ENCODE measurements at places on chromosomes 1 and 21.

DNA sequence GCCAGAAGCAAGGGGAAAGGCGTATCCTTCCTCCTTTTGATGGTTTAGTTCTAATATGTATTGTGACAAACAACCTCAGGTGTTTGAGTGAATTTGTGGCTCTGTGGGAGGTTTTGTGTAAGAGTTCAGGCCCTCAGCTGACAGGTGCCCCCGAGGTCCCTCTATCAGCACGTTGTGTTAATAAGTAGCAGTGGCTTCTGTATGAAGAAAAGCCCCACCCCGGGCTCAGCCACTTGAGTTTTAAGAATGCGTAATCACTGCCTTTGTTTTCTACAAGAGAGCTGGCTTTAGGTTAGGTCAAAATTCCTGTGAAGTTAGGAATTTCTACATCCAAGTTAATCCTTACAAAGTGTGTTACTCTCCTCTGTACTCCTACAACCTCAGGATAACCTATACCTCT is 92.4 kb upstream of the PGBD5 start:
- no peak for DNase-seq

DNA sequence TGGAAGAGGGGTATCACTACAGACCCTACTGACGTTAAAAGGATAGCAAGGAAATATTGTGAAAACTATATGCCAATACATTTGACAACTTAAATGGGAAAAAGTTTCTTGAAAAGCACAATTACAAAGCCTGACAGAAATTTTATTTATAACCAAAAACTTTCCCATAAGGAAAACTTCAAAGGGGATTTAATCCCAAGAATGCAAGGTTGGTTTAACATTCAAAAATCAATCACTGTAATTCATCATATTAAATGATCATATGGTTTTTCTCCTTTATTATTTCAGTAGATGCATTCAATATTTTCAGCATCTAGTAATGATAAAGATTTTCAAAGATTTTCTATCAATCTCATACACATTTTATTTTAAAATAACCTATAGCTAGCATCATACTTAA is 13.3 kb downstream of the LRRC8C start:
- no peak for DNase-seq

GRCh38 chr1:18734461-18735223 is 104.0 kb downstream of the PAX7 start:
- peak; percentile 36 for DNase-seq

- no peak for DNase-seq
These were observed 770.1 kb upstream of the CXADR start for GRCh38 chr21:16742741-16743140.

- peak; percentile 8 for DNase-seq
These were observed 71.6 kb upstream of the IFFO2 start for GRCh38 chr1:19028110-19028509.

DNA sequence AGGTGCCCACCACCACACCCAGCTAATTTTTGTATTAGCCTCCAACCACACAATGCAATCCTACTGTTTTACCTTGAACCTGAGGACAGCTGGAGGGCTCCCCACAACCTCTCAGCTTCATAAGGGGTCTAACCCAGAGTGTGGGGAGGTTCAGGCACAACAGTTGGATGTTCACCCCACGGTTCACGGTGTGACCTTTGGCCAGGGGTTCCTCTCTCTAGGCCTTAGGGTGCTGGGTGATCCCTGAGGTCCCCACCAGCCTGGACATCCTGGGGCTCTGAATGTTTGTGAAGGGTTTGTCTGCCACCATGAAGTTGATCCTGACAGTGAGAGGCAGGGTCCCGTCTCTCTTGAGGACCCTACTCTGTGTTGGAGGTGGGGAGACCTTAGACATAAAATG is 3.9 kb downstream of the ACOT11 start:
- DNase-seq, result no peak

DNA sequence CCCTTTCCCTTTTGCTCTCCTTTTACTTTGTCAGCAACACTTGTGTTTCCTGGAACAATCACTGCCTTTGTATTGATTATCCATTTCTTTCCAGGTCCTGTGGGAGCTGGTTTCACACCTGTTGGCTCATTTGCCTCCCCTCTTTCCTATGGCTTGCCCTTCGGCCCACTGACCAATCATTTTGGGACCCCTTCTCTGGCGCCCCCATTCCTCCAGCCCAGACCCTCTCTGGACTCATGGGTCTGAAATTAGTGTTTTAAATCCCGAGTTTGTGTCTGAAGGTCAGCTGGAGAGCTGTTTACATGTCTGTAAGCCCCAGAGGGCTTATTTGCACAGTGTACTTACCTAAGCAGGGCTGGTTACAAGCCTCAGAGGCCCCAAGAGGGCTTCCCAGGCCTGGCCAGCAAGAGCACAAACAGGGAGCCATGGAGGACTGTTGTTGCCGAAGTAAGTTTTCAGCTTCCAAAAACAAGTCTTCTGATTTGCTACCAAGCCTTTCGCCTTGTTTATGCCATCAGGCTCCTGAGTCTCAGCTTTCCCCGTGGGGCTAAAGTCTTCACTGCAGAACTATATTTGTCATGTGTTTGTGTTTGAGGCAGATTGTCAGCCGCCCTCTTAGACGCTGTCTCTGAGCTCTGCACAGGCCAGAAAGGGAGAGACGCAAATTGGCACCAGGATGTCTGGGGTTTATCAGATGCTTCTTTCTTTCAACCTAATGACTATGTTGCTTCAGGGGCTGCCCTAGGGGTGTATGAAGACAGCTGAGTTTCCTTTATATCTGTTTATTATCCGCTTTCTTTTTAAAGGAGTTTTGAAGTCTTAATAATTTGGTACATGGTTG is 93.0 kb downstream of the ATP1A1 start:
- DNase-seq, result no peak

DNA sequence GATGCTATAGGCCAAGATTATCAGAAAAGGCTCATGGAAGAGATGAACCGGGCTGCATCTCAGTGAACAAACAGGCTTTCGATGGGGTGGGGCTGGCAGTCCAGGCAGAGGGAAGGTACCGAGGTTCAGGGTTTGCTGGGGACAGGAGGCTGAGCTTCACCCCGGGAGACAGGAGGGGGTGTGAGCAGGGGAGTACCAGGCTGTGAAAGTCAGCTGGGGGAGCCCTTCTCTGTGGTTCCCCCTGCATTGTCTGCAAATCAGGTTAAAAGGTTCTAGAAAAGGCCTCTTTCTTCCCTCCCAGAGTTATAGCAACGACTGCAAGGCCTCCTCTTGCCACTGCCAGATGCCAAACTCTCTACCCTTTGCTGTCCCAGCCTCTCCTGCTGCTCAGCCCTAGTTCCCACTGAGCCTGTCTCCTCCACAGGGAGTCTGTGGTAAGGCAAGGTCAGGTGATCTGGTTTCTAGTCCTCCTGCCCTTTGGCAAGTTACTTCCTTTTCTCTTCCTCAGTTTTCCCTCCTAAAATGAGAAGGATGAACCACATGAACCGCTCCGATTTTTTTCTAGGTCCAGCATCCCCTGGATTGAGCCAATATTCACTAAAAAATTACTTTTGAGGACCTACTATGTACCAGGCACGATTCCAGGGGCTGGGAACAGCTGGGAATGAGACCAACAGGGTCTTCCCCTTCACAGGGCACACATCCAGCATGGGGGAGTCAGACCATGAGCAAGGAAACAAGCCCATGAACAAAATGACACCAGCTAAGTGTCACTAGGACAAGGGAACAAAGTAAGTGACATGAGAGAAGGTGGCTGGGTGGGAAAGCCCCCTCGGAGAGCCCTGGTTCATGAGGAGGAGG is 7.2 kb downstream of the LAD1 start:
- DNase-seq, result no peak

DNA sequence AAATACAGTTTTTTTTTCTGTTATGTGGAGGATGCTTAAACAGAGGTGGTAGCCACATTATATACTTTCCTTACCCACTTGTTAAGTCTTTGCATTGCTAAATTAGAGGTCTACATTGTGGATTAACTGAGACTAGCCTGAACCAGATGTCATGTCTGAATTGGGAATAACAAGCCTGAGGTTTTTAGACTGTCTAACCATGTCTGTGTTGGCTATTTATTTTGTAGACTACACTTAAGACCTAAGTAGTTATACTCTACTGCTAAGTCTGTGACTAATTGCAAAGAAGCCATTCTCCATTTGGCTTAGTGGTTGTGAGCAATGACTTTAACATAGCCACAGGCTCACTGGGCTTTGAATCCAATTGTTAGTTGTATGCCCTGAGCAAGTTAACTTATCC is 45.4 kb downstream of the CDC14A start:
- DNase-seq, result no peak

DNA sequence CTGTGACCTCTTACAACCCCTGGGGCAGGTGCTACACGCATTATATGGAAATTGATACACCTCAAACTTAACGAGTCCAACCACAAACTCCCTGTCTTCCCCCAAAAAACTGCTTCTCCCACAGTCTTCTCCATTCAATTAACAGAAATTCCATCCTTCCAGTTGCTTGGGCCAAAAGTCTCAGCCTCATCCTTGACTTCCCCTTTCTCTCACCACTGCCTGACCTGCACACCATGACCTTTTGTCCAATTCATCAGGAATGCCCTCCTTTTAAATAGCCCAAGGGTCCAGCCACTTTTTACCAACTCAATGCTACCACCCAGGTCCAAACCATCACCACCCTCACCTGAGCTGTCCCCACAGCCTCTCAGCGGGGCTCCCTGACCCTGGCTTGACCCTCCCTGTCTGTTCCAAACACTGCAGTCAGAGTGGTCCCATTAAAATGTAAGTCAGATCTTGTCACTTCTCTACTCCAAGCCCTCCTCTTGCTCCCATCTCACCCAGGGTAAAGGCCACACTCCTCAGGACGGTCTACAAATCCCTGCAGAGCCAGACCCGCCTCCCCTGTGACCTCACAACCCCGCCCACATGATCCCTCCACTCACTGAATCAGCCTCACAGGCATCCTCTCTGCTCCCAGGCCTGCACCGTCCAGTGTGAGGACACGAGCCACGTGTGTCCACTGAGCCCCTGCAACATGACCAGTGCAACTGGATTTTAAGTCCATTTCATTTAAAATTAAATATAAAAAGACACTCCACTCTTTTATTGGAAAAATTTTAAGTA is 18.5 kb downstream of the KCNN3 start:
- no peak for DNase-seq

GRCh38 chr1:26696654-26697430 is 1.0 kb downstream of the ARID1A start:
- peak; percentile 88 for DNase-seq

- no peak for DNase-seq
These were observed 83.3 kb downstream of the OLFML3 start for GRCh38 chr1:114062477-114063099.

GRCh38 chr21:29078869-29079767 is 5.7 kb upstream of the CCT8 start:
- DNase-seq, result peak; percentile 46

DNA sequence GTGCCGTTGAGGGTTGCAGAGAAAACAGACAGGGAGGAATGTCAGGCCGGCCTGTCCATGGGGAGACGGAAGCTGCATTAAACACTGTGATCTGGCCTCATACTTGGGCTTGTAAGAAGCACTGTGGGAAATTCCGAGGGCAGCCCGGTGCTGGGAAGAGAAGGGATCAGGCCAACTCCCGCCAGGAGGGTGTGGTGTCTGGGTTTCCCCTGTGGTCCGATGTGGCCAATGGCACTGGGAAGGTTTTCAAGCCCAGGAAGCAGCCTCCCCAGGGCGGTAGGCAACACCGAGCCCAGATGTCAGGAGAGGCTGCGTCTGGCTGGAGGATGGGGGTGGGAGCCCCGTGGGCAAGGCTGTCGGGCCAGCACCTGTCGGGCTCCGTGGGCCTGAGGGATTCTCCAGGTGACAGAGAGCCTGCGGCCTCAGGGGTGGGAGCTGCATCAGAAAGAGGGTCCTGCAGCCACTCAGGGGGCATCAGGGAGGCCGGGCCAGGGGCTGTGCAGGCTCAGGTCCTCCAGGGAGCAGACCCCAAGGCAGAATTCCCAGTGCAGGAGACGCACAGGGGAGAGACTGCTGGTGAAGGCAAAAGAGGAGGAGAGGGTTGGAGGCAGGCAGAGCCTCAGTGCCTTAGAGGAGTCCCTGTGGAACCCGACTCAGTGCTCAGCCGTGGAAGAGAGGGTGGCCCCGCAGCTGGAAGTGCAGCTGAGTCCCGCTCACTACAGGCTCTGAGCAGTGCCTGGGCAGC is 8.4 kb downstream of the UBASH3A start:
- DNase-seq, result no peak

DNA sequence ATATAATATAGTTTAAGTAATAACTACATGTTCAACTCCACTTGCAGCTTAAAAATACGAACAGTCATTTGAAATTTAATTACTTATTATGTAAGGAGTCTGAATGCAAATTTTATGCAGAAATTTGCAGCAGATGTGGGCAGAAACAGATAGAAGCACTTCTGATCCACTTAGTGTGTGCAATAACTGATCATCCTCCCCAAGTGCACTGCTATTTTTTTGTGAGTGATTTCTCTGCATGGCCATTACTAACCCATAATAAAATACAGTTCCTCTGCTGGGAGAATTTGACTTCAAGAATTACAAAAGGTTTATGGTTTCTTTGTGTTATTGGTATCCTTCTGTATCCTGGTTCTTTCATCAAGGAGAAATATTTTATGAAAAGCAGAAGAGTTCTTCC is 611.5 kb upstream of the RGS18 start:
- no peak for DNase-seq

DNA sequence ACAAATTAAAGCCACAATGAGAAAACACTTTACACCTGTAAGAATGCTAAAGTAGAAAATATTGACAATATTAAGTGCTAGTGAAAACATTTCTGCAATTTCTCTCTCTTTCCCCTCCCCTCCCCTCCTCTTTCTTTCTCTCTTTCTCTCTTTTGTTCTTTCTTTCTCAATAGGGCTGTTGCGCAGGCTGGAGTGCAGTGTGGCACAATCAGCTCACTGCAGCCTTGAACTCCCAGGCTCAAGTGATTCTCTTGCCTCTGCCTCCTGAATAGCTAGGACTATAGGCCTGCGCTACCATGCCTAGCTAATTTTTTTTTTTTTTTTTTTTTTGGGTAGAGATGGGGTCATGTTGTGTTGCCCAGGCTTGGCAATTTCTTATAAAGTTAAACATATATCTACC is 5.9 kb upstream of the SHISAL2A start:
- DNase-seq, result no peak

- no peak for DNase-seq
These were observed 122.3 kb downstream of the SYF2 start for GRCh38 chr1:25110036-25110435.

GRCh38 chr1:222224636-222225315 is 323.1 kb downstream of the HHIPL2 start:
- DNase-seq, result no peak

DNA sequence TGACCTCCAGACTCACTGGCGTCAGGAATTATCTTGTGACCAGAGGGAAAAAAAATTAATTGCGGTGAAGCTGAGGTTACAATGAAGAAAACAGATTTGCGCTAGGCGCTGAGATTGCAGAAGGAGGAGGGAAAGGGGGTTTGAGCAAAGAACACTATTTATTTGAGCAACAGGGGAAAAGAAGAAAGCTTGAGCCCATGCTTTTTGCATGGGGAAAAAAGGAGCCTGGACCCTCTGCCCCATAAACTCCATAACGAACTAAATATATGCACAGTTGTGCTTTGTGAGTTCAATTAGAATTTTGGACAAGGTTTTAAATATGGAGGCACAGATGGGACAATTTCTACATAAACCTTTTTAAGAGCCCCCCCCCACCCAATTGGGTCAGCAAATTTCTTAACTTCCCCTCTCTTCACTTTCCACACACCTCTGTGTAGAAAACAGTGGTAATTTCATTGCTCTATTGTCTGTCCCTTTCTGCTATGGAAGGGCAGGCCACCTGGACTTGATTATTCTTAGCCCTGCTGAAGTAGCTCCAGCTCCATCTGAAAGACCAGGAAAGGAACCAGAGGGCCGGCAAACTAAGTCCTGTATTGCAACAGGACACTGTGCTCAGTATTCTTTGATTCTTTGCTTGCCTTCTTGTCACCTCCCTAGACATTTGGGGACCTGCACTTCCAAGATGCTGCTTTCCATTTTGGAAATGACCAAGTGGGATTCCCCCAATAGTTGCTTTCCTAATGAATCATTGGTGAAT is 862 bp upstream of the ID3 start:
- no peak for DNase-seq

All from pancreas (tissue), 10 donors.